ENCODE measurements at places on chromosomes 4 and X. TPM values are rescaled to one million over a fixed set of nuclear protein-coding genes. Genes with fewer than 3 reads are reported as not detected.

- DNase-seq = no peak
- H3K27me3 ChIP-seq = peaks cover 16% of the 10 kb centered on the region
- no peaks in the 10 kb centered on the region for H3K36me3 ChIP-seq
- no peak overlapping the region for H3K4me3 ChIP-seq
- 0 out of 2 replicates have a peak, but pooled peaks cover 6% of the 10 kb centered on the region for H3K4me1 ChIP-seq
These were observed 71.0 kb downstream of the MGST2 start for GRCh38 chr4:139736661-139737060.

DNA sequence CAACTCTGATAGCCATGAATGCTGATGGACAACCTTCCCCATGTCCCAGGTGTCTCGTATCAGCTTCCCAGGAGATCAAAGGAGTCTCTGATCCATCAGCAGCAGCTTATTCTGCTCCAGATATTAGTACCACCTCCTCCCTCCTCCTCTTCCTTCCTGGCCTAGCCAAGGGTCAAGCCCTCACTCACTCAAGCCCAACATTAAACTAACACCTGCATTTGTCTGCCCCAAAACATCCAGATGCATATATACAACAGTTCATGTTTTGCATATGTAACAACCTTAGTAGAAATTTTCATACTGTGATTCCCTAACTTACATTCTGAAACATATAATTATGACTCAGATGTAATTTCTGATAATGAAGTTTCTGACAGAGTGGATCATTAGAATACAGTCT is 29.9 kb downstream of the BCLAF3 start:
- no peak for DNase-seq
- no peaks in the 10 kb centered on the region for H3K36me3 ChIP-seq
- no peak overlapping the region for H3K4me3 ChIP-seq
- H3K27me3 ChIP-seq = no peaks in the 10 kb centered on the region

DNA sequence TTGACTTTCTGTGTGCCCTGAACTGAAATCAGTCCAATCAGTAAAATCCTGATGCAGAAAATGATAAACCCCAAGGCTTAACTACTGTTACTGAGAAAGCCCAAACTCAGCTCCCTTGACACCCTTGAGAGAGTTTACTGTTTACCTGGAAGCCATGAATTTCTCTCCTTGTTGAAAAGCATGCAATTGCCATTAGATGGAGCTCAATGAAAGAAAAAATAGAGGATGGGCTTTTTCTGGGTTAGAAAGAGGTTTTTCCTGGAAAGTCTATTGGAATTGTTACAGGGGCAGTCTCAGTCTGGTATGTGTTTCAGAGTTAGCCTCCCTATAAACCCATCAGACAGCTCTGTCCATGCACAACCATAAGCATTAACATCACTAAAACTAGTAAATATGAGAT is 66.4 kb upstream of the C4orf54 start:
- DNase-seq = no peak
- no peaks in the 10 kb centered on the region for H3K27me3 ChIP-seq
- H3K36me3 ChIP-seq = no peaks in the 10 kb centered on the region
- no peak overlapping the region for H3K4me3 ChIP-seq
- H3K4me1 ChIP-seq = no peaks in the 10 kb centered on the region
- H3K27ac ChIP-seq = no peak overlapping the region

DNA sequence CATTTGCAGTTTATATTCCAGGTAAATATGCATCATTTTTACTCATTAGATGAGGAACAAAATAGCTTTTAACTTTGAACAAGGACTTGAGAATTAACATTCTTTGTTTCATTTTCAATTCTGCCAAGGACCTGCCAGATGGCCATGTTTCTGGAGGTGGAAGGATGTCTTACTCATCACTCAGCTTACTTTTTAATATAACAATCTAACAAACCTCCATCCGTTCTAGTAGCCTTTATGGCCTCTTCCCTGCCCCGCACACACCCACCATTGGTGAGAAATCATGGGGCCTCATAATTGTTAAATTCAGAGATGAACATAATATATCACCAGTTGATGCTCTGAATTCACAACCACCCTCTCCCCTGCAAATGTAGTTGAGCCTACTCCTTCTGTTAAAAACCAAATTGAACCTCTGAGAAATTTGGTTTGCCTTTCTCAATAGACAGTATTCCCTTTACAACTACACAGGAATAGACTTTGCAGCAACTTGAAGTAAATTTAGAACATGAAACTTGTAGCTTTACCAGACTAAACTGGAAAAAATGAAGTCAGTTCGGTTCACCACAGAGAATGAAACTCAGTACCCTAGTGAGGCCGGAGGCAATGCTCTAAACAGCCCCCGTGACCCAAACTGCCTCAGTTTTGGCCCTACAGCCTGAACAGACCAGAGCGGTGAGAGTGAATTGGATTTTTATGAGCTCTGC is 50.1 kb upstream of the ACSL4 start:
- no peaks in the 10 kb centered on the region for H3K4me1 ChIP-seq
- H3K36me3 ChIP-seq = no peaks in the 10 kb centered on the region
- no peak overlapping the region for H3K4me3 ChIP-seq

DNA sequence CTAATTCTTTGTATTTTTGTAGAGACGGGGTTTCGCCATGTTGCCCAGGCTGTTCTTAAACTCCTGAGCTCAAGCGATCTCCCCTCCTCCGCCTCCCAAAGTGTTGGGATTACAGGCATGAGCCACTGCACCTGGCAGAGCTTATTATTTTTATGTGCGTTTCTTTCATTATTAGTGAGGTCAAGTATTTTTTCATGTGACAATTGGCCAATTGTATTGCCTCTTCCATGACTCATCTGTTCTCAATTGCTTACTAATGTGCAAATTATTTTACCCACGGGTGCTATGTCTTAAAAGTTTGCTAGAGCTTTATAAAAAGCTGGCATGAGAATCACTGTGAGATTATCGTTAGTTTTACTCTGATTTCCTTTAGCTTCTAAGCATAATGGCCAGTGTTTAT is 13.0 kb upstream of the ARX start:
- H3K4me1 ChIP-seq = no peaks in the 10 kb centered on the region
- no peak for DNase-seq
- no peak overlapping the region for H3K4me3 ChIP-seq
- H3K27me3 ChIP-seq = no peaks in the 10 kb centered on the region

DNA sequence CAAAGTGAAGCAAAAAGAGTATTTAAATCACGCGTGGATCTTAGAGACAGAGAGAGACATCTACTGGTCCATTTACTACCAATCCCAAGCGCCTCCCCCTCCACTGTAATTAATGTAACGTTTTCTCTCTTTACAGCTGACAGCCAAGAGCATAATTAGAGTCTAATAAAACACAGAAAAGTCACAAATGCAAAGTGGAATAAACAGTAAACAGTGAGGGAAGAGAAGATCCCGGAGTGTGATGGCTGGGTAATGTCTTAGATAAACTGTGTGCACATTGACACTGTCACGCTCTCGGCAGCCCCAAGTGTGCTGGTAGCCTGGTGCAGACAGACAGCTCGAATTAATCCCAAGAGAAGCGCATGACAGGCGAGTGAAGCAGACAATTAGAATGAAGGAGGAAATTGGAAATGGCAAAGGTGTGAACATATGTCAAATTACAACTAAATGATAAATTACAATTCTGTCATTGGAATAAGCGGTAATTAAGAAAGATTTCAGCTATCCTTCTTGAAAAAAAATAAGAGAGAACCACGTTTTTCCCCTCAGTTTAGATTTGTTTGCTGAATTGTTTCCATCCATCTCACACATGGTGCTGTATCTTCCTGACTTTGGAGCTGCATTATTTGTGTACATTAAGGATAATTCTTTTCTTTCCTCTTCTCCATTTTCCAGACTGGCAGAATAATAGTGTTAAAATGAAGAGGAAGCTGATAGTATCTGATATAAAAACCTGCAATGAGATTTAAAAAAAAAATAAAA is 100.1 kb downstream of the CXXC4 start:
- H3K27me3 ChIP-seq = no peaks in the 10 kb centered on the region
- no peak overlapping the region for H3K4me3 ChIP-seq
- H3K27ac ChIP-seq = no peak overlapping the region
- H3K36me3 ChIP-seq = no peaks in the 10 kb centered on the region
- DNase-seq = no peak

- no peak overlapping the region for H3K4me3 ChIP-seq
- H3K36me3 ChIP-seq = no peaks in the 10 kb centered on the region
- no peaks in the 10 kb centered on the region for H3K27me3 ChIP-seq
- no peaks in the 10 kb centered on the region for H3K4me1 ChIP-seq
- DNase-seq = no peak
These were observed 1639.0 kb upstream of the IGFBP7 start for GRCh38 chr4:58749206-58749605.

GRCh38 chr4:113962016-113962347 is 17.5 kb downstream of the ARSJ start:
- H3K4me1 ChIP-seq = no peaks in the 10 kb centered on the region
- no peaks in the 10 kb centered on the region for H3K36me3 ChIP-seq
- H3K27me3 ChIP-seq = no peaks in the 10 kb centered on the region
- no peak for DNase-seq
- H3K4me3 ChIP-seq = no peak overlapping the region

DNA sequence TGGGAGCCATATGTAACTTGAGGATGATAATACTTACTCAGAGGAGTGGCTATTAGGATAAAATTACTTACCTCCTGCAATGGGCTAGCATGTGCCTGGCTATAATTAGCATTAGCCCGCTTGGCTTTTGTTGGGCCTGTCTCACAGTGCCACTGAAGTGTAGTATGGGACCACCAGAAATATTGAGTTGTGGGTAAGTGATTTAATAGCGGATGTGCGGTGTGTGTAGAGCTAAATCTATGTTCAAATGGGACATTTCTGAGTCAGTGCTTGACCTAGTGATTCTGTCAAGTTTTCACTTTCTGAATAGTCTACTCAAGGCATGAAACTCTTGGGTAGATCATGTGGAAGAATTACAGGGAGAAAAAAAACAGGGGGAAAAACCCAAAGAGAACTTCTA is 3.5 kb upstream of the CLNK start:
- no peaks in the 10 kb centered on the region for H3K36me3 ChIP-seq
- H3K4me1 ChIP-seq = no peaks in the 10 kb centered on the region
- H3K27me3 ChIP-seq = no peaks in the 10 kb centered on the region

DNA sequence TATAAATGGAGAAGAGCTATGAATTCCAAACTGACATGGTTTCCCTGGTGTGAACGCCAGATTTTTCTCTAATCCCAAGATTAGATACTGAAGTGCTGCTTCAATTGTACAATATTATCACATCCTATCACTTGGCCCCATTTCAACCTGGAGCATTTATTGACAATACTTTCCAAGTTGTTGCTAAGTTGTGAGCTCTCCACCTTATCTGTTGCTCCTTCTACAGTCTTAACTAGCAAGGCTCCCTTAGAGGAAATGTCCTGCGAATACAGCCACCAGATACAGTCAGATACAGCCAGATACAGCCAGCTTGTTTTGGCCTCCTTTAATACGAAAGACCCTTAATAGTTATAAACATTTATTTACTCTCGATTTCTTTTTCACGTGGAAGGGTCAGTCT is 466.3 kb upstream of the FAM241A start:
- H3K4me1 ChIP-seq = no peaks in the 10 kb centered on the region
- no peaks in the 10 kb centered on the region for H3K36me3 ChIP-seq
- no peak overlapping the region for H3K27ac ChIP-seq
- no peaks in the 10 kb centered on the region for H3K27me3 ChIP-seq

CORIN gene
- 0.17 TPM for total RNA-seq

PHF8 gene
- total RNA-seq = 27.6 TPM

GLUD2 gene
- 0.26 TPM for total RNA-seq

CXCL8 gene
- total RNA-seq = not detected

FAM47A gene
- not detected for total RNA-seq

VCX gene
- total RNA-seq = not detected

PAGE1 gene
- total RNA-seq = not detected
